ENCODE measurements at places on chromosomes 5 and 9. TPM values are rescaled to one million over a fixed set of nuclear protein-coding genes. Genes with fewer than 3 reads are reported as not detected.
A peak's percentile ranks its signal among the peaks of the same experiment; 100 is the strongest.

Gene OR1J2
- total RNA-seq: not detected

GRCh38 chr5:172008111-172008455, 1.6 kb upstream of the FBXW11 start:
- no peak overlapping the region for H3K4me3 ChIP-seq
- H3K36me3 ChIP-seq: no peaks in the 10 kb centered on the region
- H3K27me3 ChIP-seq: no peaks in the 10 kb centered on the region
- no peak overlapping the region for H3K27ac ChIP-seq
- no peak for DNase-seq
- peaks cover 38% of the 10 kb centered on the region for H3K4me1 ChIP-seq

- H3K27ac ChIP-seq: no peak overlapping the region
- H3K36me3 ChIP-seq: no peaks in the 10 kb centered on the region
- H3K27me3 ChIP-seq: no peaks in the 10 kb centered on the region
- DNase-seq: no peak
Observed at GRCh38 chr5:23994581-23995370, 487.4 kb downstream of the PRDM9 start.

DNA sequence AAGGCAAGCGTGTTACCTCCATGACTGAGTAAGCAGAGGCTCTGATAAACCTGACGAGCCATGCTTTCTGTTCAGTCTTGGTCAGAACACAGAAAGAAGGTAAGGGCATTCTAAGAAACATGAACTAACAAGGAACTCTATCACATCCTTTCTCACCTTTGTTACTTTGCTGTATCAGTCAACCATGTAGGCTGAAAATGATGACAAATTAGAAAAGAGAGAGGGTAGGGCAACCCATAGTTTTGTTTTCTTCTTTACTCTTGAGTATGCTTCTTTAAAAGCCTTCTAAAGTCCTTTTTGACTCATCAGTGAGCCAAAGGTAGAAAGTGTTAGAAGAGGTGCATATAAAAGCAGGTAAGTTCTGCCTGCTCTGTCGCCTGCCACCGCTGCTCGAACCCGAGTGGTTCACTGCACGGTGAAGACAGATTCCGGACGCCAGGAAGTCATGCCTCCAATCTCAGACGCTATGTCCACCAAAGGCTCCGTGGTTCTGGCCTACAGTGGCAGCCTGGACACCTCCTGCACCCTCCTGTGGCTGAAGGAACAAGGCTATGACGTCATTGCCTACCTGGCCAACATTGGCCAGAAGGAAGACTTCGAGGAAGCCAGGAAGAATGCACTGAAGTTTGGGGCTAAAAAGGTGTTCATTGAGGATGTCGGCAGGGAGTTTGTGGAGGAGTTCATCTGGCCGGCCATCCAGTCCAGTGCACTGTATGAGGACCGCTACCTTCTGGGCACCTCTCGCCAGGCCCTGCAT, 298.4 kb downstream of the NDUFS4 start:
- no peaks in the 10 kb centered on the region for H3K27me3 ChIP-seq
- no peak overlapping the region for H3K27ac ChIP-seq
- no peak for DNase-seq
- H3K4me3 ChIP-seq: no peak overlapping the region

- H3K4me3 ChIP-seq: no peak overlapping the region
- no peaks in the 10 kb centered on the region for H3K4me1 ChIP-seq
- no peaks in the 10 kb centered on the region for H3K36me3 ChIP-seq
- DNase-seq: no peak
- H3K27ac ChIP-seq: no peak overlapping the region
- no peaks in the 10 kb centered on the region for H3K27me3 ChIP-seq
Observed at GRCh38 chr5:82595113-82595512, 317.0 kb upstream of the RPS23 start.

- H3K27me3 ChIP-seq: no peaks in the 10 kb centered on the region
- no peak overlapping the region for H3K4me3 ChIP-seq
- H3K36me3 ChIP-seq: no peaks in the 10 kb centered on the region
- no peak for DNase-seq
- H3K4me1 ChIP-seq: no peaks in the 10 kb centered on the region
Observed at GRCh38 chr9:123391946-123392345, 35.9 kb downstream of the CRB2 start.

DNA sequence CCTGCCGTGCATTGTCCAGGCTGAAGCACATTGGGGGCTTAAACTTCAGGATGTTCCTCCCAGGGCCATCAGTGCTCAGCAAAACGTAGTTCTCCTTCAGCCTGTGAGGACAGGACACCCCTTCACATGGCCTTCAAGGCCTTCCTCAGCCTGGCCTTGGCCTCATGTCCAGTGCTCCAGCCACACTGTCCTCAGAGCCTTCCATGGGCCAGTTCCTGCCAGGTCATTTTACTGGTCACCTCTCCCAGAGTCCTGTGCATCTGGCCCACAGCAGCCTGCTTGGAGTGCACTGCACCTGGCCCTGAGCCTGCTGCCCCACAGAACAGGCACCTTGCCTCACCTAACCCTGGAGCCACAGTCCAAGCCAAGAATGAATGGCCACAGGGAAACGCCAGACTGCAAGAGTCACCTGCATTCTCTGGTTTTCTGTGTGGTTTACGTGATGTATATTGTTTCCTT, 8.7 kb downstream of the HNRNPAB start:
- DNase-seq: no peak
- peaks cover 40% of the 10 kb centered on the region for H3K4me1 ChIP-seq
- peaks cover 93% of the 10 kb centered on the region for H3K36me3 ChIP-seq
- H3K27ac ChIP-seq: no peak overlapping the region

Gene CRHBP
- total RNA-seq: not detected

Gene C5orf24
- total RNA-seq: 45.2 TPM

- H3K4me1 ChIP-seq: peaks cover 50% of the 10 kb centered on the region
- H3K27ac ChIP-seq: peak overlapping the region; percentile 72
- H3K4me3 ChIP-seq: no peak overlapping the region
- peak; percentile 33 for DNase-seq
Observed at GRCh38 chr5:53031695-53032096, 42.5 kb downstream of the ITGA2 start.

Gene PCDHA10
- total RNA-seq: 26.3 TPM

Gene SLC12A2
- total RNA-seq: 93.3 TPM

DNA sequence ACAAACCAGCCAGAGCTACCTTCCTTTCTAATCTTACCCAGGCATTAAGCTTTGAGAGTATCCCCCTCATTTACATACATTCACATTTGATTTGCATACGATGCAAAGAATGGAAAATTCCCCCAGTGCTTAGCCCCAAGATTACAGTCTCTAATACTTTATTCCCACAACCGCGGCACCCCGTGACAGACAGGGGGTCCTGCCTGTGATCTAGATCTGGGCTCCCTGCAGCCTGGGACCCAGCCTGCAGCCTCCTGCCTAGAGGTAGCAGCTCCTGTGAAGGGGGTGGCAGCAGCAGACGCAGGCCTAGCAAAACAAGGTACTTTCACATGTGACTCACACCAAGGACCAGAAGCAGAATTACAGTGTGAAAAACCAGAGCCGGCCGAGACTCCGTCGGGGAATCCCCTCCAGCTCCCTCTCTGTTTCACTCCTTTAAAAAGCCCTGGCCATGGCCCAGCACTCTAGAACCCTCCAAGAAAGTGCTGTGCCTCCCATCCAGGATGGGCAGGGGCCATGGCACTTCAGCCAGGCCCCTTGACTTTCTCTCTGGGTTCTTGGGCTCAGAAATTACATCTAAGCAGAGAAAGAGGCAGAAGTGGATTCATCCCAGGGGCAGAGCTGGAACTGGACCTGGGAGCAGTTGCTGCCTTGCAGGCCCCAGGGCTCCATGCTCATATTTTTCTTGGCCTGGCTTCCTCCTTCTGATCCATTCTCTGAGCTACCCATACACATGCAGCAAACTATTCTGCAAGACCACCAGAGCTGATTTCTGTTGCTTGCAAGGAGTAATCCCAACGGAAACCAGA, 14.0 kb upstream of the TCF7 start:
- DNase-seq: peak; percentile 67
- H3K4me1 ChIP-seq: peaks cover 25% of the 10 kb centered on the region
- peak overlapping the region; percentile 32 for H3K27ac ChIP-seq
- H3K36me3 ChIP-seq: no peaks in the 10 kb centered on the region
- no peaks in the 10 kb centered on the region for H3K27me3 ChIP-seq

- H3K27me3 ChIP-seq: no peaks in the 10 kb centered on the region
- no peak for DNase-seq
- no peaks in the 10 kb centered on the region for H3K36me3 ChIP-seq
- H3K4me3 ChIP-seq: no peak overlapping the region
- H3K4me1 ChIP-seq: no peaks in the 10 kb centered on the region
Observed at GRCh38 chr5:159628703-159629102, 287.6 kb upstream of the ADRA1B start.

DNA sequence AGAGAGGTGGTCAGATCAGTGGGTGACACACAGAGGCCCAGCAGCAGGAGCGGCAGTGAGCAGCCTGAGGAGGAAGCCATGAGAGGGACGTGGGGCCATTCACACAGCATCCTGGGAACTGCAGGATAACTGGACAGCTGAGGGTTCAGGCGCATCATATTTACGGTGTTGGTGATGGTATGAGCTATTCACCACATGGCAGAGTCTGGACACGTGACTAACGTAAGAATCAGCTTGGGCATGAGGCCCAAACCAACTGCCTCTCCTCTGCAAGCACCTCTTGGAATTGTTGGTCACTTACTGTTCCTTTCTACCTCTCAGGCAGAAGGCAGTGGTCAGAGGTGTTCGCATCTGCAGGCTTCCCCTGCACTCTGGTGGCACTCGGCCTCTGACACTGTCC, 141.1 kb downstream of the ENTREP1 start:
- H3K27ac ChIP-seq: no peak overlapping the region
- H3K36me3 ChIP-seq: peaks cover 5% of the 10 kb centered on the region
- H3K27me3 ChIP-seq: no peaks in the 10 kb centered on the region
- DNase-seq: no peak

Data from stomach (tissue), 19 donors.